ENCODE measurements at places on chromosomes 7 and 10. TPM values are rescaled to one million over a fixed set of nuclear protein-coding genes. Genes with fewer than 3 reads are reported as not detected.

WDFY4 gene
- total RNA-seq = not detected

DNA sequence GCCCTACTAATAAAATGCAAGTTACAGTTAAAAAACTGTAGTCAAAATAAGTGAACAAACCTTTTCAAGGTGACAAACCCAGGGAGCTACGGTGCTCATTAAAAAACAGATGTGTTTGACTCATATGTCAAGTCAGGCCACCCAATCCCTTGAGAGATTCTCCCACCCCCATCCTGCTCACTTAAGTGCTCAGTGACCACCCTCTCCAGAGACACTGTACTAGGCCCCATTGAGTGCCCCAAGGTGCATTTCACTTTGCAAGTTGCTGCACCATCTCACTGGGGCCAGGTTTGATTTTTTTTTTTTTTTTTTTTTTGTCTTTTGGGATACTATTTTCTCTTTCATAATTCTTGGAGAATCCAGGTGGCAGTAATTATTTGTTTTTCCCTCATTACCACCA, 1.9 kb downstream of the ERV3-1 start:
- peaks cover 29% of the 10 kb centered on the region for H3K4me1 ChIP-seq
- H3K27ac ChIP-seq = no peak overlapping the region
- peaks cover 45% of the 10 kb centered on the region for H3K36me3 ChIP-seq
- H3K4me3 ChIP-seq = no peak overlapping the region
- no peaks in the 10 kb centered on the region for H3K27me3 ChIP-seq

DNA sequence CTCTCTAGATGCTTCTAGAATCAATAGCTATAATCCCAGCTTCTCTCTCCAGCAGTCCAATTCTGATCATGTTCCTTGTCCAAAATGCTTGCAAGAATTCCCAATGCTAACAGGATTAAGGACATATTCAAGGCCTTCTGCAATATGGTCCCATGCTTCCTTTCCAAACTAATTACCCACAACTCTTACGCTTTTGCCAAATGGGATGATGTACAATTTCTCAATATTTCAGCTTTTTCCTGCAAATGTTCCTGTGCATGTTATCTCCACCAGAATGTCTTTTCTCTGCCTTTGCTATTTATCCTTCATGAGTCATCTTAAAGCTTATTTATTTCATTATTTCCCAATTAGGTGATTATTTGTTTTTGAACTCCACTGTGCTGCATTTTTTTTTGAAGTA, 556.4 kb downstream of the SORCS1 start:
- no peaks in the 10 kb centered on the region for H3K27me3 ChIP-seq
- DNase-seq = no peak
- H3K4me1 ChIP-seq = peaks cover 59% of the 10 kb centered on the region
- H3K4me3 ChIP-seq = no peak overlapping the region
- H3K27ac ChIP-seq = no peak overlapping the region
- peaks cover 7% of the 10 kb centered on the region for H3K36me3 ChIP-seq

GRCh38 chr10:126336801-126337200, 51.5 kb downstream of the ADAM12 start:
- DNase-seq = no peak
- no peaks in the 10 kb centered on the region for H3K4me1 ChIP-seq
- no peak overlapping the region for H3K27ac ChIP-seq
- H3K36me3 ChIP-seq = no peaks in the 10 kb centered on the region

DNA sequence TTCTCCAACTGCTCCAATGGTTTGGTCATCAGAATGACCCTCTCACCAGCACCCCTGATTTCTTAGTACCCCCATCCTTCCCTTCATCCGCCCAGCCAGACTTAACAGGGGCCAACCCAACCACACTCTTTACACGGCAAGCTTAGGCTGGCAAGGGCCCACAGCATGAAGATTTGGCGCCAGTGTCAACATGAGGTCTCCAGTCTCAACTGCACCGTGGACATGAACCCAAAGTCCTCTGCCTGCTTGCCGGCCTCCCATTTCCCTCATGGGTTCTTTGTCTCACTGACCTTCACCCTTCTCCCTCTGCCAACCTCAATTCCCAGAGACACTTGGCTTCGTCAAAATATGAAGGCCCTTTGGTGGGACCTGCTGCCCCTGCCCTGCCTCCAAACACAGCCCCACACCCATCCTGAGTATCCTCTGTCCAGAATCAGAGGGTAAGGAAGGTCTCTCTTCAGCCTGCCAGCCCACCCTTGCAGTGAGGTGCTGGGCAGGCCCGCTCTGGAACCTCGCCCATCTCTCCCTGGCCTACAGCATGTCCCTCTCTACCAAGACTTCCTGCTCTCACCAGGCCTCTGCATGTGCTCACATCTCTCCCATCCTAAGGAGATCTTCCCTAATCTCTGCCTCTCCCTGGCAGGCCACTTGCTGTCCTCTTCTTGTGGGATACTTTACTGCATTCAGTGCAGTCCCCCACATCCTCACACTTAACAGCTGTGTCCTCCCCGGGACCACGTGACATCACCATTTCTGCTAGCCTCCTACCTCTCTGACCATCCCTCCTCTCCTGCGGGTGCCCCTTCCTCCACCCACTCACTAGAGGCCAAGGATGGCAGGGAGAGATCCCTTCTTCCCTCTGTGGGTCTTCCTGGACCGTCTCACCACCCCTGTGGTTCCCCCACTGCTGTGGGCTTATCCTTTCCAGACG, 91.7 kb upstream of the ZMIZ1 start:
- peaks cover 7% of the 10 kb centered on the region for H3K27me3 ChIP-seq
- peak overlapping the region; percentile 37 for H3K4me3 ChIP-seq
- H3K27ac ChIP-seq = peak overlapping the region; percentile 63
- no peak for DNase-seq
- peaks cover 58% of the 10 kb centered on the region for H3K4me1 ChIP-seq

TAC1 gene
- total RNA-seq = not detected

- H3K36me3 ChIP-seq = peaks cover 8% of the 10 kb centered on the region
- H3K27me3 ChIP-seq = peaks cover 6% of the 10 kb centered on the region
- DNase-seq = no peak
- H3K4me1 ChIP-seq = peaks cover 73% of the 10 kb centered on the region
These were observed 33.6 kb downstream of the ZCCHC24 start for GRCh38 chr10:79411546-79412495.

ELMO1 gene
- total RNA-seq = not detected

- no peaks in the 10 kb centered on the region for H3K4me1 ChIP-seq
- H3K27me3 ChIP-seq = peaks cover 41% of the 10 kb centered on the region
- no peaks in the 10 kb centered on the region for H3K36me3 ChIP-seq
- no peak overlapping the region for H3K27ac ChIP-seq
- no peak overlapping the region for H3K4me3 ChIP-seq
- DNase-seq = no peak
These were observed 31.2 kb downstream of the FRMD4A start for GRCh38 chr10:14299556-14299955.

HOGA1 gene
- 0.28 TPM for total RNA-seq

DNA sequence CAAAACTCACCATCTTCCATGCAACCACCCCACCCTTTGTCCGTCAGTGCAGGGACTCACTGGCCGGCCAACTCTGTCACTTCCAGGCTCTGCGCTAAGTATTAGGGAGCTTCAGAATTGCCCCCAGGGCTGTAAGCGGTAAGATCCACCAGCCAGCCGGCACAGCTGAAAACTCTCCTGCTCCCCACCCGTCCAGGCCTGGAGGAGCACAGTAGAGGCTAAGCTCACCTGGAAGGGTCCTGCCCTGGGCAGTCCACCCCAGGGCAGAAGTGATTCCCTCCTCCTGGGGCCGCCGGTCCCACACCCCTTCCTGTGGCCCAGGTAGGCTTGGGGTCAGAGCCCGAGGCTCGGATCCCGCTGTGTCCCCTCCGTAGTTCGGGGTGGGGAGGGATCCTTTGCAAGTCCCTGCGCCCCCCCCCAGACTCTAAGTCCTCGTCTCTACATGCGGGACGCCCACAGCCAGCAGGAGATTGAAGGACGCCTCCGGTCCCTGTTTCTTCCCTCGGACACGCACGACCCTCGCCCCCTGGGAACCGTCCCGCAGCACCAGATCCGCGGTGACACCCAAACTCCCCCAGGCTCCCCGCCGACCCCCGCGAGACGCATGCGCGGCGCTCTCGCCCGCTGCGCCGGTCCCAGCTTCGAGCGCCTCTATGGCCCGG, 138.9 kb downstream of the ARHGAP22 start:
- H3K27ac ChIP-seq = no peak overlapping the region
- DNase-seq = no peak
- H3K4me1 ChIP-seq = peaks cover 28% of the 10 kb centered on the region
- H3K36me3 ChIP-seq = peaks cover 5% of the 10 kb centered on the region
- H3K27me3 ChIP-seq = peaks cover 10% of the 10 kb centered on the region

DNA sequence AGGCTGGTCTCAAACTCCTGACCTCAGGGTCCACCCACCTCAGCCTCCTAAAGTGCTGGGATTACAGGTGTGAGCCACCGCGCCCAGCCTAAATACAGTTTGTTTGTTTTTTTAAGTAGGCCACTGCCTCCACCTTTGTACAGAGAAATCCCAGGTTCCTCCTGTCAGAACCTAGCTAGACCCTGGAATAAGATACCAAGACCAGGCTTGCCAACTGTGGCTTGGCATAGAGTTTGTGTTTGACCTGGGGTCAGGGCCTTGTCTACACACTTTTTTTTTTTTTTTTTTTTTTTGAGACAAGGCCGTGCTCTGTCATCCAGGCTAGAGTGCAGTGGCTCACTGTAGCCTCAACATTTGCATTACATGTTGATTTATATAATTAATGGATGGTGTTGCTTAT, 34.3 kb upstream of the DNAH11 start:
- H3K36me3 ChIP-seq = no peaks in the 10 kb centered on the region
- no peak overlapping the region for H3K27ac ChIP-seq
- no peaks in the 10 kb centered on the region for H3K4me1 ChIP-seq
- no peak for DNase-seq
- no peaks in the 10 kb centered on the region for H3K27me3 ChIP-seq

CALHM1 gene
- not detected for total RNA-seq

Measured in HFFc6 (cell line).